ENCODE measurements at places on chromosomes 1 and 21. TPM values are rescaled to one million over a fixed set of nuclear protein-coding genes. Genes with fewer than 3 reads are reported as not detected.

Gene CACNA1S
- not detected for total RNA-seq

Gene BSND
- 0.25 TPM for total RNA-seq

Gene LCE3D
- not detected for total RNA-seq

Gene PDZK1
- total RNA-seq, result 1.8 TPM

Gene SLC1A7
- total RNA-seq, result 0.32 TPM

Gene ADAMTS1
- 3.8 TPM for total RNA-seq

Gene OXCT2
- not detected for total RNA-seq

Gene ANXA9
- 1.0 TPM for total RNA-seq

Gene CHIA
- 0.05 TPM for total RNA-seq

Gene TMPRSS3
- total RNA-seq, result 0.49 TPM

Gene HTR6
- total RNA-seq, result 0.41 TPM

Gene IGSF8
- 38.5 TPM for total RNA-seq

Gene GPR3
- total RNA-seq, result 2.0 TPM

Gene ANKRD35
- 0.37 TPM for total RNA-seq

Gene CCDC27
- 0.62 TPM for total RNA-seq

Gene RIPK4
- total RNA-seq, result 0.39 TPM

Gene IFI6
- 12.4 TPM for total RNA-seq

Gene CD2
- 0.47 TPM for total RNA-seq

Gene WNT3A
- total RNA-seq, result 1.2 TPM

Gene RNU1-2
- total RNA-seq, result 16,843 TPM

Gene HHIPL2
- total RNA-seq, result 1.5 TPM

Gene CELF3
- 86.2 TPM for total RNA-seq

Gene TLR5
- 2.7 TPM for total RNA-seq

Gene ARMH1
- total RNA-seq, result 6.1 TPM

Gene BNIPL
- 0.18 TPM for total RNA-seq

Gene RXFP4
- 1.6 TPM for total RNA-seq

Data from motor neuron (in vitro differentiated cells).